Activated CD8-positive, alpha-beta memory T cell treated with anti-CD3 and anti-CD28 coated beads for 4 hours (primary cell): ENCODE measurements at places on chromosomes 4 and X.

GRCh38 chr4:73245955-73246354 lies 12.6 kb downstream of the ANKRD17 start:
- no peak for DNase-seq

- no peak for DNase-seq
Observed at GRCh38 chr4:148090503-148091476, 351.4 kb downstream of the NR3C2 start.

GRCh38 chr4:123825596-123826291 lies 429.1 kb downstream of the SPRY1 start:
- no peak for DNase-seq

DNA sequence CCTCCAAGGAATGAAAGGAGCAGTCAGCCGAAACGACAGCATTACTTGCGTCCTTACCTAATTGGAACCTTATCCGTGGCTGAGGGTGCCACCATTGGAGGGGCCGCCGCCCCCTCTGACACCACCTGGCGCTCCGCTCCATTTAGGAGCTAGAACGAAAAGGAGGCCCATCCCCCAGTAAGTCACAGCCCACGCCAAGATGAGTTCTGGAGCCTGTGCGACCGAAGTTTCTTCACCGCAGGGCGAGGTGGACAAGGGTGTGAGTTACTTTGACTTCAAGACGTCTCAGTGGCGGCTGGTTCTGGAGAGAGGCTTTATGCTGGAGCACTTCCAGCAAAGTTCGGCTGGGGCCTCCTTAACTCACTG lies 729 bp upstream of the IRF2 start:
- no peak for DNase-seq

- no peak for DNase-seq
Observed at GRCh38 chr4:7653510-7654369, 219.0 kb upstream of the PSAPL1 start.

- DNase-seq: no peak
Observed at GRCh38 chr4:176016601-176017000, 49.0 kb upstream of the WDR17 start.

DNA sequence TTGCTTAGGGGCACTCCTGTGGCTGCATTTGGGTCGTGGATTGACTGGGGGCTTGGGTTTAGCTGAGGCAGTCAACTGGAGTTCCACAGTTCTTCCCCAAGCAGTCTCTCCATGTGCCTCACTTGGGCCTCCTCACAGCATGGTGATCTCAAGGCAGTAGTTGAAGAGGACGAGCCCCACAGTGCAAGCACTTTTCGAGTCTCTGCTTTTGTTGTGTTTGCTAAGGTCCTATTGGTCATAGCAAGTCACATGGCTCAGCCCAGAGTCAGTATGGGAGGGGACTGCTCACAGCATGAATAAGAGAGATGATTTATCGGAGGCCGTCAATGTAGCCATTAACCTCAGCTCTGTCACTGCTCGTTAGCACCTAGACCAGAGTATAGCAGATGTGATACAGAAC lies 29.7 kb downstream of the BMX start:
- DNase-seq: no peak

- DNase-seq: no peak
Observed at GRCh38 chr4:704198-704891, 1.3 kb upstream of the PCGF3 start.

DNA sequence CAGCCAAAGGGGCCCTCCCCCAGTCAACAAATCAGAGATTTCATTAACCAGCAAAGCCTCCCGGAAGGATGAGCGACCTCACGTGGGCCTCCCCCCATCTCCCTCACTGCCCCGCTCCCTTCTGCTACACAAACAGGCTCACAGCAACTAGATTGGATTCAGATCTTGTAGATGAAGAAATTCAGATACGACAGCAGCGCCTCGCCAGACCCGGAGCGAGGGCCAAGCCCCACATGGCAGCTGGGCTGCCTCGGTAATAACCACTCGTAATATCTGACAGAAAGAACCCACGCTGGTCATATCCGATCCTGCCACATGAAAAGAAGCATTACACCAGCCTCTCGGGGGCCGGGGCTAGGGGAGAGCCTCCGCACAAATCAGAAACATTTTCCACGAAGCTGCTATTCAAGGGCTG lies 581.3 kb downstream of the BCOR start:
- no peak for DNase-seq

- DNase-seq: no peak
Observed at GRCh38 chrX:119698845-119699244, 5.9 kb upstream of the SEPTIN6 start.

DNA sequence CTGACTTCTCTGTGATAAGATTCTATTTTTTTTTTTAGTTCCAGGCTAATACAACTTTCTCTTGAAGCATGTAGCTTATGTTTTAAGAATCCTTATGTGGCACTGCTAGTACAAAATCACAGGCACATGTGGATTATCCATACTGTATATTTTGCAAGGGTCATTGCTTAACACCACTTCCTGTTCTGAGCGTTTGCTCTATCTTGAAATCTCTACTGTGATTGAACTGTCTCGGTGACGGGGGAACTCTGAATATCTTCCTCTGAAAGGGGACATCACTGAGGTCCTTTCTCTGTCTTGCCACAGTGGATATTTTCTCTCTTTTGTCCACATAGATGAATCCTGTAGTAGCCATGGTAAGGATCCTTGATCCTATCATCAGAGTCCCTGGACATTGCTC lies 2.1 kb upstream of the WFS1 start:
- DNase-seq: no peak

DNA sequence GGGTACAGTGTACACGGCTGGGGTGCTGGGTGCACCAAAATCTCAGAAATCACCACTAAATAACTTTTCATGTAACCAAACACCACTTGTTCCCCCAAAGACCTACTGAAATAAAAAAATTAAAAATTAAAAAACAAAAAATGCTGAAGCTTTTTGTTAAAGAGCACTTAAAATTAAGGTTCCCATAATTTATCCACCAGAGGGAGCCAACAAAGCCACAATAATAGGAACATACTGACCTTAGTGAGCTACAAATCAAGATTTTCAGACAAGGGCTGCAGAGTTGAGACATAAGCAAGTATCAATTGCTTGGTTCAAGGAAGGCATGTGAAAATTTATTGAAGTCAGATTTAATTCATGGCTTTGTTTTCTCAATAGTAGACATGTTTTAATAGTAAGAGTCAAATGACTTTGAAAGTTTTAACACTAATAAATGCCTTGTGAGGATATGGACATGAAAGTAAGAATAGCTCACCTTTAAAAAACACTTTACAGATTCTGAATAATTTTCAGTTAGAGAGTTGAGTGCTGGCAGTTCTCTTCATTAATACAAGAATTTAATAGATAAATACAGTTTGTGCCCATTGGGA lies 43.0 kb upstream of the SCOC start:
- DNase-seq: no peak

GRCh38 chr4:184238072-184238745 lies 20.5 kb upstream of the ENPP6 start:
- DNase-seq: no peak

DNA sequence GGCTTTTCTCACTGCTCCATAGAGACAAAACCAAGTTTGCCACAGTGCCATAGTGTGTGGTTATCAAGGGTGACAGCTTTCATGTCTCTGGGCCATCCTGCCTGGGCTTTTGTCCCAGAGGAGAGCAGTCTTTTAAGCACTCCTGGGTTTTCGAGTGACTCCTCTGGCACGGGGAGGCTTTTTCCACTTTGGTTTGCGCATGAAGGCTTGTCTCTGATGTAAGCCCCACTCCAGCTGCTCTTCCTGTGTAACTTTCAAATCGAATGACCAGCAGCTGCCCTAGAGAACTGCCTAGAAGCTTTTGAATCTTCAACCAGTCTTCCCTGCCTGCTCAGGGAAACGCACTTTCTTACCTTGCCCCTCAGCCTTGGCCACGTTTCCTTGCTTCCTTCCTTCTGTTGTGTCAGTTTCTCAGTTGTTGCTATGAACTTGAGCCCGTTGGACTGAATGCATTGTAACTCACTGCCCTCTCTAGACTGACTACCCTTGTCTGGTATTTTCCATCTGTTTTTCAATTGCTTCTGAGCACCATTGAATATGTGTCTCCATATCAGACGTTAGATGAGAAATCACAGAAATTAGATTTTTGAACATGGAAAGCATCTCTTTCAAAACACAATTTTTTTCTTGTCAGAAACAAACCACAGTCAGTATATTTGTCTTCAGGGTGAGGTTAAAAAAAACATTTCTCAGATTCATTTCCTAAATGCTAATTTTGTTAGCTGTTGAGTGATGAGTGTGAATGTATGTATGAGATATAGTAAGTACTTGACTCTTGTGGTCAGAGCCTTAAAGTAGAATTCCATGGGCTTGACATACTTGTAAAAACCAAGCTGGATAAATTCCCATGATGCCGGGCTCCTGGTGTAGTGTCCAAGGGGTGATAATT lies 45.3 kb downstream of the SLC9A6 start:
- no peak for DNase-seq

GRCh38 chrX:37786624-37787422 lies 7.0 kb downstream of the CYBB start:
- no peak for DNase-seq

DNA sequence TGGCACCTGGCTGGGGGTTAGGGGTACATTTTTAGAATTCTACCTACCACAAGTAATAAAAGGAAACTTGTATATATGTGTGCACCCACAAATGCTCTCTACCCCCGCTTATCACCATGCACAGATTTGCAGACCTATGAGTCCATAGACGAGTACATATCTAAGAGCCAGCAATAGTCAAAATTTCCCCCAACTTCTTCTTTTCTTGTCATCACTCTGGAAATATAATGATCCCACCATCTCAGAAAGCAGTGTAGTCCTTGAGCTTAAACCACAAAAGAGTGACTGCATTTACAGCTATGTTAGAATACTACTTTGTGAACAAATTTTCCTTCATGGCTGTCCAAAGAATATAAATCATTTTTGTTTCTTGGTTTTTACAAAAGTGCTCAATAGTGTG lies 66.1 kb downstream of the LHFPL1 start:
- DNase-seq: no peak

- no peak for DNase-seq
Observed at GRCh38 chr4:70473679-70474078, 1.7 kb downstream of the MUC7 start.

- no peak for DNase-seq
Observed at GRCh38 chrX:111181951-111182350, 86.0 kb downstream of the PAK3 start.

GRCh38 chr4:169351872-169352271 lies 81.1 kb upstream of the SH3RF1 start:
- no peak for DNase-seq

GRCh38 chr4:16418814-16419213 lies 192.5 kb upstream of the TAPT1 start:
- no peak for DNase-seq

DNA sequence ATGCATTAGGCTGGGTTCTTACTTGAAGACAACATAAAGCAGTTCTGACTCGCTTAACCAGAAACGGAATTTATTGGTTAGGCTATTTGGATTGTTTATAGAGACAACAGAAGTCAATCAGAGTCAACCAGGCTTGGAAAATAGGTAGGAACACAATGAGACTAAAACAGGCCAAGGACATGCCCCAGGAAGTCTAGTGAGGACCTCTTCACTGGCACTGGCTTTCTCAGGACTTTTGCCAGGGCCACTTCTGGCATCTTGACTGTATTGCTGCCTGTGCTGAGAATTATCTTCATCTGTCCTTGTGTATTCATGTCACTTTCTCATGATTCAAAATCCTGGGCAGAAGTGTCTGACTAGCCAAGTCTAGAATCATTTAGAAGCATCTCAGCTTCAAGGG lies 19.6 kb downstream of the PGAM4 start:
- no peak for DNase-seq

- no peak for DNase-seq
Observed at GRCh38 chrX:115183980-115184379, 5.2 kb upstream of the RBMXL3 start.

GRCh38 chr4:55993994-55994663 lies 45.4 kb downstream of the CEP135 start:
- no peak for DNase-seq

GRCh38 chrX:46670316-46670715 lies 88.6 kb downstream of the SLC9A7 start:
- DNase-seq: no peak

DNA sequence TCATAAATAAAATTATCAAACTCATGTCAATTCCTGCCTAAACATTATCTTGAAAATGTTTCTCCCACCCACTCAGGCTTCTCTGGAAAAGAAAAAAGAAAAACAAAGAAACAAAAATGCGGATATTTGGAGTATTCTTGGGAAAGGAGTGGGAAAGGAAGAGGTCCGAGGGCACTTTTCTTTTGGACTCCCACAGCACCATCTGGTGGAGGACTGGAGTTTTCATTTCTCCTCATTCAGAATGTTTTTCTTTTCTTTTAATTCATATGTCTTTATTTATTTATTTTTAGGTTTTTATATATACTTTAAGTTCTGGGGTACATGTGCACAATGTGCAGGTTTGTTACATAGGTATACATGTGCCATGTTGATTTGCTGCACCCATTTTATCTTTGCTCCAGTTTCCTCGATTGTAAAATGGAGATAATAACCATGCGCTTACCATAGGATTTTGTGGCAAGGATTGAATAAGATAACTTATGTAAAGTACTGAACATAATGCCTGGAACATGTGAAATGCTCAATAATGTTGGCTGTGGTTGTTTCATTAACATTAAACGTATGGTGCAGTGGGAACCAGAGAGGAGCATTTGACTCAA lies 8.0 kb upstream of the KCNE5 start:
- DNase-seq: no peak

DNA sequence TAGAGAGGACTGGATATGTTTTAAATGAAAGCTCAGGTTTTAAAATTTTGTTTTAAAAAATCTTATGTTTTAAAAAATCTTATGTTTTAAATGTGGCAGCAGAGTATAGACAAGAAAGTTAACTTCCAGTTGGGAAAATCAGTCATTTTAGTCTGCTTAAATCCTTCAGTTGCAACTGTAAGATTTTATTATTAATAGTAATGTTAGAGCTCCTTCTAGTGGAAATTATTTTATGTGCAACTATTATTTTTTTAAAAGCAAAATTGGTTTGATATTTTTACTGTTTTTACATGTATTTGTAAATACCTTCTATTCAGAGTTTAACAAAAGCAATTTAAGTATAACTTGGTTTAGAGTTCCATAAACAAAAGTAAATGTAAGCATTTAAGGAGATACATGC lies 8.5 kb upstream of the NUDT6 start:
- no peak for DNase-seq

DNA sequence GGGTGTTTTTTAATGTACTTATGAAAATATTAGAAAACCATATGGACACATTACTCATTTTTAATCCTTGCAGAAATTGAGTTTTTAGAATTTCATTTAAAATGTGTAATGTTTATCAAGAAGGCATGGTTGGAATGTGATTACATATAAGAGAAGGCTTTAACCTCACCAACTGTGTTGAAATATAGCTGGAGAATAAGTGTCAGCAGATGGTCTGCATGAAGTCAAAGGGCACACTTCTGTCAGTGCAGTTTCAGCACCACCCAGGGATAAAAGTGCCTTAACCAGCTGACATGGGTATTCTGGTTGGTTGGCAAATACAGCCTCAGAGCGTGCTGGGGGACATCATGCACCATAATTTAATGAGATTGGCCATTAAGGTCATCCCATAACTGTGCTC lies 21.2 kb upstream of the ANTXR2 start:
- DNase-seq: no peak

GRCh38 chrX:16696956-16697355 lies 15.5 kb downstream of the CTPS2 start:
- DNase-seq: no peak
